Purkinje cell (primary cell): ENCODE measurements at places on chromosomes 12 and 14. TPM values are rescaled to one million over a fixed set of nuclear protein-coding genes. Genes with fewer than 3 reads are reported as not detected.

Gene LRIG3
- 0.34 TPM in 1 of 2 replicates, not detected in the other for polyA plus RNA-seq

Gene RGS6
- polyA plus RNA-seq: 9.7 and 10.0 TPM in 2 replicates

Gene KCNA1
- 2.3 and 35.2 TPM in 2 replicates for polyA plus RNA-seq

Gene RFX4
- 5.7 and 7.2 TPM in 2 replicates for polyA plus RNA-seq

Gene KDM5A
- polyA plus RNA-seq: 7.2 and 8.5 TPM in 2 replicates

Gene SERPINA6
- polyA plus RNA-seq: not detected in 2 replicates

Gene HOXC12
- not detected in 2 replicates for polyA plus RNA-seq

Gene EML1
- polyA plus RNA-seq: 14.9 and 27.0 TPM in 2 replicates

Gene PIK3C2G
- polyA plus RNA-seq: 0.23 TPM in 1 of 2 replicates, not detected in the other

Gene PPP4R4
- polyA plus RNA-seq: 87.8 and 101 TPM in 2 replicates

Gene PTPRR
- 942 and 977 TPM in 2 replicates for polyA plus RNA-seq

Gene KLHDC2
- 79.3 and 106 TPM in 2 replicates for polyA plus RNA-seq

Gene TSPAN9
- polyA plus RNA-seq: 3.1 and 3.7 TPM in 2 replicates

Gene TAS2R13
- polyA plus RNA-seq: 0.20 and 0.54 TPM in 2 replicates

Gene TTC6
- polyA plus RNA-seq: not detected in 2 replicates

Gene RPL41
- polyA plus RNA-seq: 1,996 and 2,354 TPM in 2 replicates

Gene OTX2
- polyA plus RNA-seq: not detected in 2 replicates

Gene FOXM1
- not detected in 2 replicates for polyA plus RNA-seq

Gene KIF26A
- polyA plus RNA-seq: not detected in 2 replicates

Gene RAPGEF3
- 0.04 and 1.0 TPM in 2 replicates for polyA plus RNA-seq

Gene PDE3A
- 2.7 and 4.2 TPM in 2 replicates for polyA plus RNA-seq

Gene COX8C
- polyA plus RNA-seq: 1.0 TPM in 1 of 2 replicates, not detected in the other

Gene SMIM41
- not detected in 2 replicates for polyA plus RNA-seq

Gene CCDC197
- polyA plus RNA-seq: not detected in 2 replicates

Gene SRSF5
- 127 and 137 TPM in 2 replicates for polyA plus RNA-seq

Gene PLEKHG7
- not detected in 2 replicates for polyA plus RNA-seq

Gene EPYC
- not detected in 2 replicates for polyA plus RNA-seq
